ENCODE measurements at places on chromosomes 13 and 19.

- DNase-seq, result peak; percentile 20
These were observed 14.9 kb downstream of the POP4 start for GRCh38 chr19:29620931-29621351.

GRCh38 chr19:6018786-6019185, 40.8 kb upstream of the RANBP3 start:
- DNase-seq, result no peak

GRCh38 chr13:81388400-81388799, 1047.5 kb upstream of the SPRY2 start:
- DNase-seq, result no peak

DNA sequence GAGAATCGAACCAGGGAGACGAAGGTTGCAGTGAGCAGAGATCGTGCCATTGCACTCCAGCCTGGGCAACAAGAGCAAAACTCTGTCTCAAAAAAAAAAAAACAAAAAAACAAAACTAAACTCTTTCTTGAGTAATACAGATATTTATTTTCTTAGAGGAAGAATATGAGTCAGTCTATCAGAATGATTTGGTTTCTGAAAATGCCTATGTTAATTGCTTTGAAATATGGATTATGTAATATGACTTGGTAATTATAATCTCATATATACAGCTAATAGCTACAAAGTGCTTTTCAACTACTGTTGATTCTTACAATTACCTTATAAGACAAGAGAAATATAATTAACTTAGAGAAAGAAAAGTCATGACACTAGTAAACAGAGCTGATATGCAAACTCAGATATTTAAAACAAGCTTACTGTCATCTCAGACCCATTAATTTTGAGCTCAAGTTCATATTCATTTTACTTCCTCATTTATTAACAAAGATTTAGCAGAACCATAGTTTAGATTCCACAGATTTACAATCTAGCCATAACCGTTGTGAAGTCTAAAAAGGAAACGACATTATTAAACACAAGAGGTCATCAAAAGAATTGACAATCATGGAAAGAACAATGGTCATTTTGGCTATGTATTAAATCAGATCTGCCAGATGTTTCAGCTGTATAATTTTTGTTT, 88.0 kb downstream of the TBC1D4 start:
- no peak for DNase-seq

- DNase-seq, result no peak
These were observed 541.0 kb upstream of the KLF12 start for GRCh38 chr13:74675182-74675581.

DNA sequence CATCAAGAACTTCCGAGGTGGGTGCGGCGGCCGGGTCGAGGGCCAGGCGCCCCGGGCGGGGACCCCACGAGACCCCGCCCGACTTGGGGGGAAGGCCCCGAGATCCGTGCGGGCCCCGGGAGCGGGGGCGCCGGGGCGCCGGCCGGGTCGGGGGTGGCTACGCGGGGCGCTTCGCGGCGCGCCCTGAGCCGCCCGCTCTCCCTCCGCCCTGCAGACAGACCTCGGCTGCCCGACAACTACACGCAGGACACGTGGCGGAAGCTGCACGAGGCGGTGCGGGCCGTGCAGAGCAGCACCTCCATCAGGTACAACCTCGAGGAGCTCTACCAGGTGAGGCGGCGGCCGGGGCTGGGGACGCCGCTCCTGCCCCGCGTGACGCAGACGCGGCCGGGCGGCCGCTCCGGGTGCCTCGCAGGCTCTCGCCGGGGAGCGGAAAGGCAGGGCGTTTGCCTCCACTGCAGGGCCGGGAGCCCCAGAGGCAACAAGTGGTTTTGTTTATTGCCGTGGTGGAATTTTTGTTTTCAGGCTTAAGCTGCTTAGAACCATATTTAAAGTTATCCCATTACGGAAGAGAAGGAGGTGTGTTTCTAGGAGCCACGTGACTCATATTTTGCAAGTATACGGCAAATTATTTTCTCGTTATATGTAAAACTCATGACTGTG, 477 bp downstream of the CUL4A start:
- peak; percentile 27 for DNase-seq

DNA sequence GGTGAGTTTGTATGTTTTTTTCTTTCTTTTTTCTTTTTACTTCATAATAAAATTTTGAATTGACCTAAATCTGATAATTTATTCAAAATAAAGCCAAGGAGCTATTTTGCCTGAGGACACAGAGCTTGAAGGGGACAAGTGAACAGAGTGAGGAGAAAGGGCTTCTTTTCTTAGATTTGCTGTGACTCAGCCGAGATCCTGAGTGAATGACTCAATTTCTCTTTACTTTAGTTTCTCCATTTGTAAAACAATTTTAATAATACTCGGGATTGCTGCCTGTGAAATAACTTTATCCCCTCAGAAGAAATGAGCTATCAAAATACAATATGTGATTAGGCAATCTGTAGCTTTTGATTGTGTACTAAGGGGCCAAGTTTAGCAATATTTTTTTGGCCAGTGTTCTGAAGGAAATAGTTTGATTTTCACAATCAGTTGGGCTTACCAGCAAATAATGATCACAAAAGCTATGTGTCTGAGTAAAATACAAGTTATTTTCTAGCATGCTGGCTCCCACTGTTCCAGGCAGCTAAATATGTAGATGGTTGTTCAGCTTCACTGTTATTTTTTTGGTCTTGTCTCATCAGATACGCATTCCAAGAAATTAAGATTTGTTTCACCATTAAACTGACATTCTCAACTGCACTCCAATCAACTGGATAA, 437.5 kb downstream of the FGF9 start:
- DNase-seq, result no peak

DNA sequence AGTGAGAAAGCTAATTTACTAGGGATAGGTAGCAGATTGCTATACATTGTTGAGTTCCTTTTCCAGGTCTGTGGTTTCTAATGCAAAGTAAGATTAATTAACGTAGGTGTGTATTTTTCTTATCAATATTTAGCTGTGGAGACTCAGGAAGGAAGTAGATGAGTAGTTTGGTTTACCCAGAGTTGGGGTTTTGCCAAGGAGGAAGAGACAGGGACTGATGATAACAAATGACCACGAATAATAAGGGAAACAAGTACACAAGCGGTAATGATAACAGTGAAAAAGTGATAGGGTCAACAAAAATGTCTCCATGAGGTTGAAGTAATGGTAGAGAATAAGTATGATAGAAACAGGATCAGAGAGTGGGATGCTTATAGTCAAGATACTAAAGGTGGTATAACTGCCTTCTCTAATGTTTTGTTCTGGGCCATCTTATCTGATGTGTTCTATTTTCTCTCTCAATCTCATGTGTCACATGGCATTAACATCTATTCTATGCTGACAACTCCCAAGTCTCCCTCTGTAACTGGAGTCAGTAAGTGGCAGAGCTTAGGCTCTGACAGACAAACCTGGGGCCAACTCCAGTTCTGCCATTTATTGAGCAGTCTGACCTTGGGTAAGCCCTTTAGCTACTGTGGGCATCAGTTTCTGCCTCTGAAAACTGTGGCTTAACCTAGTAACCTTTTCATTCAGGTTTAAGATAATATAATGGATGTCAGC, 8.8 kb downstream of the OBI1 start:
- DNase-seq, result no peak

GRCh38 chr13:38262211-38262610, 87.4 kb upstream of the UFM1 start:
- no peak for DNase-seq

- no peak for DNase-seq
These were observed 9.9 kb downstream of the CEACAM4 start for GRCh38 chr19:41616792-41617621.

GRCh38 chr13:51380269-51380668, 40.8 kb downstream of the SERPINE3 start:
- DNase-seq, result no peak

DNA sequence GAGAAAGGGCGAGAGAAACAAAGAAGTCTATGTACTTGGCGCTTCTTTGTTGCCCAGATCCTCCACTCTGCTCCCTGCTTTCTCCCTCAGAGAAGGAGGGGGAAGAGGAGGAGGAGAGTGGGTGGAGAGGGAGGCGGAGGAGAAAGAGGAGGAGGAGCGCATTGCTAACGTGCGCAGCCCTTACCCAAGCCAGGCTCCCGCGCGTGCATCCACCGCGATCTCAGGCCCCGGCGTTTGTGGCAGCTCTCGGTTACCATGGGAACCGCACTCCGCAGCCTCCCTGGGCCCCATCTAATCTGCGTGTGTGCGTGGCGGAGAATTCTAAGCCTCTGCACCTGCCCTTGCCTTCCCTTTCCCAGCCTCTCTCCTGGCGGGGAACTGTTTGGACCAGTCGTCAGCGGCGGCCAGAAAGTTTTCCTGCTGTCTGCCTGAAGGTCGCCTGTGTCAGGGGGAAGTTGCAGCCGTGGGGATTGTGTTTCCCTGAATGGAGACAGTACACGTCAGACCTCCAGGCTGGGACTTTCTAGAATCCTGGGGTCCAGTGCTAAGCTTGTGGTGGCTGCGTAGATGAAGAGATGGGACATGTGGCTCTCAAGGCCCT, at the start of gene ERICH6B:
Gene ERICH6B, minus strand, starts transcription at position 239 of the 601 bp plus-strand sequence. CDS start 18,734 bp downstream, outside the sequence.
- no peak for DNase-seq

DNA sequence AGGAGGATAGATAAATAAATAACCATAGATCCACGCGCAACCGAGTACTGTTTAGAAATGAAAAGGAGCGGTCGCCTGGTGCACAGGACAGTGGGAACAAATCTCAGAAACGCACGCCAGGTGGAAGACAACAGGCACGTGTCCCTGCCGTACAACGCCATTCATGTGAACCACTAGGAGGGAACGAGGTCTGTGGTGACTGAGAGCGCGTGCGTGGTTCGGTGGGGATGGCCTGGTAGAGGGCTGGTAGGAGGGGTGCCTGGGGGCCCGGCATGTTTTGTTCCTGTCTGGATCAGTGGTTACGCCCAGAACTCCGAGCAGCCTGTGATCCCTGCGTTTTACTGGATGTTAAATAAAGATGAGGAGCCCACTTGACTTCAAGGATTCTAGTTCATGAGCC, 111.9 kb downstream of the KDM4B start:
- no peak for DNase-seq

DNA sequence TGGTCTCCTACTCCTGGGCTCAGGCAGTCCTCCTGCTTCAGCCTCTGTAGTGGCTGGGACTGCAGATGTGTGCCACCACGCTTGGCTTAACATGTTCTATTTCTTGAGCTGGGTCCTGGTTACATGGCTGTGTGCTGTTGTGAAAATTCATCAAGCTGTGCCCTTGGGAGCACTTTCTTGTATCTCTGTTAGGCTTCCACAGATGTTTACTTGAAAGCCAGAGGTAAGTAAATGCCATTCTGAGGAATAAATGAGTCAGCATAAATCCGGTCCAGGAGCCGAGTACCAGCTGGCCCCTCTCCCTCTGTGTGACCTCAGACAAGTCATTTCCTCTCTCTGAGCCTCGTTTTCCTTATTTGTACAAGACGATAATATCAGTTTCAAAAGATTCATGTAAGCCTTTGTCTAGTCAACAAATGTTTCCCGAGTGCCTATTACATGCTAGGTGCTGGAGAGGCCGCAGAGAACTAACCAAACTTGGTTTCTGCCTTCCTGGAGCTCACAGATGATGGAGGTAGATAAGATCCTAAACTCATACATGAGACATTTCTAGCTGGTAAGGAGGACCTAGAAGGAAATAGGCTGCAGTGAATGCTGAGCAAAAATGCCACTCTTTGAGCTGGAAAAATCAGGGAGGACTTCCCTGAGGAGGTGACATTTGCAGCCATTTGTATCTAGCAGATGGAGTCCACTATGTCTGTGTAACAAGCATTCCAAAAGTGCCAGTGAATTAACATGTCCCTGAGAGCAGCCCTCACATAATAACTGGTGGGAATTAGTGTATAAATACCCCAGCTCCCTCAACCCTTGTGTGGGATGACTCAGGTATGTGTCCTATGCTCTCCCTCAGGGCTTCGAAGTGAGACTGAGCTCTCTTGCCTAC, 2.7 kb upstream of the RASAL3 start:
- no peak for DNase-seq

- DNase-seq, result no peak
These were observed 36.0 kb downstream of the MBNL2 start for GRCh38 chr13:97257800-97258799.

Data from activated CD4-positive, alpha-beta T cell treated with anti-CD3 and anti-CD28 coated beads for 24 hours (primary cell).